Activated B cell treated with CpG ODN at 0.5 μM for 24 hours (primary cell): ENCODE measurements at places on chromosomes 7 and 10.

DNA sequence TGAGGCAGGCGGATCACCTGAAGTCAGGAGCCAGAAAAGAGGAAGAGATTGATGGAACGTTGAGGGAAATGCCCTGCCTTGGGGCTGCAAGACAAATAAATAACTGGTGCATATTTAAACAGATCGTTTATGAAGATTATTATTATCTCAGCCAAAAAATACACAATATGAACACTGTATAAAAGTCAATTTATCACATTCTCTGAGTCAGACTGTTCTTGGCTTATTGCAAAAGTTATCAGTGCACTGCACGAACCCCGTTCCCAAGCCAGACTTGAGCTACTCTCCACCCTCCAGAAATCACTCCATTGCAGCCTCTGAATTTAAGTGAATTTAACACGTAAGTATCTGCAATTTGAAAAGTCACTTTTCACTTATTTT is 1.6 kb downstream of the DNMBP start:
- no peak overlapping the region for H3K27ac ChIP-seq
- peaks cover 61% of the 10 kb centered on the region for H3K4me1 ChIP-seq
- H3K27me3 ChIP-seq: no peaks in the 10 kb centered on the region

GRCh38 chr7:33593611-33594010 is 311.7 kb upstream of the BMPER start:
- no peak for DNase-seq
- H3K27me3 ChIP-seq: no peaks in the 10 kb centered on the region
- no peak overlapping the region for H3K4me3 ChIP-seq
- H3K27ac ChIP-seq: no peak overlapping the region
- H3K36me3 ChIP-seq: no peaks in the 10 kb centered on the region
- peaks cover 6% of the 10 kb centered on the region for H3K4me1 ChIP-seq

- DNase-seq: no peak
- H3K27ac ChIP-seq: no peak overlapping the region
- H3K36me3 ChIP-seq: no peaks in the 10 kb centered on the region
- no peak overlapping the region for H3K4me3 ChIP-seq
- H3K27me3 ChIP-seq: peaks cover 4% of the 10 kb centered on the region
These were observed 65.1 kb upstream of the EBF3 start for GRCh38 chr10:130029209-130029608.

- H3K27me3 ChIP-seq: no peaks in the 10 kb centered on the region
- peaks cover 19% of the 10 kb centered on the region for H3K4me1 ChIP-seq
- no peak for DNase-seq
- peaks cover 56% of the 10 kb centered on the region for H3K36me3 ChIP-seq
These were observed 155.5 kb downstream of the RNF216 start for GRCh38 chr7:5625938-5626337.

DNA sequence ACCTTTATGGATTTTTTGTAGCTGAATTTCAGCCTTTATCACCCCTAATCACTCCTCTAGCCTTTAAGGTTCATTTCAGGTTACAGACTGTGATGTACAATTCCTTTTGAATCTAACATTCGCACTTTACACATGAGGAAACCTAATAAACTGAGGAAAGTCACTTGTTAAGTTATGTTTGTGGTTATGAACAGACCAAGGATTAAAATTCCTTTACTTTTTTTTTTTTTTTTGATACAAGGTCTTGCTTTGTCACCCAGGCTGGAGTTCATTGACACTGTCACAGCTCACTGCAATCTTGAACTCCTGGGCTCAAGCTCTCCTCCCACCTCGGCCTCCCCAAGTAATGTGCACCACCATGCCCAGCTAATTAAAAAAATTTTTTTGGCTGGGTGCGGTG is 3.6 kb downstream of the MCU start:
- H3K4me1 ChIP-seq: peaks cover 36% of the 10 kb centered on the region
- no peaks in the 10 kb centered on the region for H3K27me3 ChIP-seq
- H3K36me3 ChIP-seq: no peaks in the 10 kb centered on the region

- no peak overlapping the region for H3K27ac ChIP-seq
- peaks cover 17% of the 10 kb centered on the region for H3K27me3 ChIP-seq
- H3K4me3 ChIP-seq: no peak overlapping the region
- DNase-seq: no peak
These were observed 38.5 kb upstream of the PSMG3 start for GRCh38 chr7:1608318-1608717.

DNA sequence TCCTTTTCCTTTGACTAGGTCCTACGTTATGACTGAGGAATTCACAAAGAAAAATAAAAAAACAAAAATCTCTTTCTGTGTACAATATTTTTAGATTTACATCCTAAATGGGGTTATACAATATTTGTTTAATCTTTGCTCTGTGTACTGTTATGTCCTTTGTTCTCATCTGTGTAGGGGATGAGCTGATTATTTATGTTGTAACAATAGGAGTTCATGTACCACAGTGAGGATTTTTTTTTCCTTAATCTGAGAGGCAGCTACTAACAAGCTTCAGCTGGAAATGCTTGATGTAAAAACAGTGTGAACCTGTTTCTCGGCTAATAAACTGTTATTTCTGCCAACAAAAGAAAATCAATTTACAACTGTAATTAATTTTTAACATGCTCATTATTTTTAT is 58.0 kb downstream of the ORC5 start:
- H3K4me1 ChIP-seq: no peaks in the 10 kb centered on the region
- H3K4me3 ChIP-seq: no peak overlapping the region
- DNase-seq: no peak
- H3K27me3 ChIP-seq: no peaks in the 10 kb centered on the region
- no peak overlapping the region for H3K27ac ChIP-seq
- peaks cover 41% of the 10 kb centered on the region for H3K36me3 ChIP-seq
